Dermis microvascular lymphatic vessel endothelial cell (primary cell): ENCODE measurements at places on chromosomes 7 and 10.

GRCh38 chr7:151081170-151082101 is 827 bp upstream of the FASTK start:
- no peak for DNase-seq

GRCh38 chr7:23106057-23106822 is 655 bp downstream of the KLHL7 start:
- DNase-seq, result peak; percentile 50

- DNase-seq, result peak; percentile 24
Measured at GRCh38 chr7:32206987-32207386, 136.8 kb upstream of the PDE1C start.

GRCh38 chr10:127193125-127193524 is 3.3 kb downstream of the INSYN2A start:
- DNase-seq, result no peak

GRCh38 chr7:138500892-138501291 is 40.8 kb downstream of the TRIM24 start:
- no peak for DNase-seq

DNA sequence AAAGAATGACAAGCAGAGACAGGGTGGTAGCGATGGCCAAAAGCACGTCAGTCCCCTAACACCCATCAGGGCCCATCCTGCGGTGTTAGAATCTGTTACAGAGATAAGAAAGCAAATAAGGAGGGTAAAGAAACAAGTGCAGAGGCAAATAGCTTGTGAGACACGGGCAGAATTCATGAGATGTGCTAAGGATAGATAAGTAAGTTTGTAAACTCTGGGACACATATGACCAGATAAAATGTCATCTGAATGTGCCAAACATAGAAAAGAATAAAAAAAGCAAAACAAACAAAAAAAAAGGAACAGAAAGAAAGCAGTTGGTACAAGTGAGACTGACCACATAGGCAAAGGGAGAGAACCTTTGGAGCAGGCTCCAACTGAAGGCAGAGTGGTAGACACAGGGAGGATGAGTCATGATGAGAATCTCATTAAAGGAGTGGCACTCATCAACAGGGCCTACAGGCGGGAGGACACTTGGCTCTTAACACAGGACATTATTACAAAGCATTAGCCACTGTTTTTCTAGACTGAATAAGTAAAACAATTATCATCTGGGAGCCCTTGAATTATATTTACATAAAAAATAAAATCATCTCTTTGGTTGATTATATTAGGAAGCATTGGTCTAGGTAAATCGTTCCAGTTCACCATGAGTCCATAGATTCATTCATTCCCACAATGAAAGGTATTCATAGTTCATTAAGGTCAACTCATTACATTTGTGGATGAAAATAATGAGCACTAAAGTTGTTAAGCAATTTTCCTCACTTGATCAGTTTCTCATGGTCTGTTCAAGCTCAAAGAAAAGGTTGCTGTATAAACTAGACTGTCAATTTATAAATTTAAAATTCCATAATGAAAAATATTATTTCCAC is 21.5 kb upstream of the EPHB6 start:
- no peak for DNase-seq

- no peak for DNase-seq
Measured at GRCh38 chr10:79299397-79300241, 47.6 kb upstream of the PPIF start.

GRCh38 chr10:132141076-132141475 is 45.7 kb upstream of the DPYSL4 start:
- no peak for DNase-seq
